NCI-H1436 treated with DMSO at 0.1 percent for 48 hours (cell line): ENCODE measurements at places on chromosomes 13 and 19.

DNA sequence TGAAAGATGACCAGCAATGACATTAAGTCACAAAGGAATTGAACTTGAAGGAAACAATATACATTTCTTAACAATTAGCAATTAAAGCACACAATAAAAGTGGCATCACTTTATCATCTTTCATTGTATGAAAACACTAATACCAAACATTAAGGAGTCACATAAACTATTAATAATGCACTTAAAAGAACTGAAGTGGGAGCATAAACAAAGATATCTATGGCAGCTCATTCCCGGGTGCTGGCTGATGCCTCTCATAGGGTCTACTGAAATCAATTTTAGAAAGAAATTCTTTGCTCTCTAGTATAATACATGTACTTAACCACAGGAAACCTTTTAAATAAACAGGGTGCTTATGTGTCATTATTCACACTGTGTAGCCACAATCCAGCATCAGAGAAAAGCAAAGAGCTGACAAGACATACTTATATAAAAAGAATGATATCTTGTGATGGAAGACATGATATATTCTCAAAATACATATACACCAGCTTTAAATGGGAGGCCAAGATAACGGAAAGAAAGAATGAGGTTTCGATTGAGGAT is 1207.8 kb downstream of the EFNB2 start:
- peak; percentile 4 for DNase-seq

- no peak for DNase-seq
These were observed 94.7 kb downstream of the CDADC1 start for GRCh38 chr13:49342454-49342853.

DNA sequence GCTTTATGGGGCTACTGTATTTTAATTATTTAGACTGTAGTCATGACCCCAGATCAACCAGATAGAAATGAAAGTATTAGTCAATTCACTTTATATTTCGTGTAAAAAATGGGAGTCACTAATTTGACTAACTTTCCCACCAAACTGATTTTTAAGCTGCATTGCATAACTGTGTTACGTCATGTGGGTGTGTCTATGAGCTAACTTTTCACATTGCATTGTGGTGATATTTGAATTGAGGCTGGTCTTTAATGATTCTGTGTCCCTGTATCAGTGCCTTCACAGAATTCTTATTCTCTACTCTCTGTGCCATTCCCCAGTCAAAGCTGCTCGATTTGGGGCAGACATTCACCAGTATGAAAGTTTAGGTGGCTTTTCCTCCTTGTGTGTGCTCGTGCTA is 172.7 kb upstream of the MAB21L1 start:
- no peak for DNase-seq

- DNase-seq = no peak
These were observed 20.9 kb downstream of the C19orf44 start for GRCh38 chr19:16516923-16517610.

DNA sequence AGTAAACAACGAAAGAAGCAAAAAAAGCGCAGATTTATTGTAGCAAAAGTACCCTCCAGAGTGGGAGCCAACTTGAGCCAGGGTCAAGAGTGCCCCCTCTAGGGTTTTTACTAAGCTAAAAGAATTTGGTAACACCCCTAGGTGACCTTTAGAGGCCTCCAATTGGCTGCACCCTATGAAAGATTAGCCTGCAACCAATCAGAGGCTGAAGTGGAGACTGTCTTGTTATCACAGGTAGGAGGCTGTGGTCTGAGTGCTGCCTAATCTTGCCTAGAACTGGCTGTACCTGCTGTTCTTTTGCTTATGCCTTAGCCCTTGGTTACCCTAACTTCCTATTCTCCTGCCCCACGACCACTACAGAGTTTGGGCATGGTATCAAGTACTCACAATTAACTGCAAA is 38.3 kb downstream of the ANKRD10 start:
- no peak for DNase-seq

- DNase-seq = no peak
These were observed 420 bp downstream of the ECH1 start for GRCh38 chr19:38831142-38831605.

- no peak for DNase-seq
These were observed 11.3 kb downstream of the SPPL2B start for GRCh38 chr19:2339644-2340310.

DNA sequence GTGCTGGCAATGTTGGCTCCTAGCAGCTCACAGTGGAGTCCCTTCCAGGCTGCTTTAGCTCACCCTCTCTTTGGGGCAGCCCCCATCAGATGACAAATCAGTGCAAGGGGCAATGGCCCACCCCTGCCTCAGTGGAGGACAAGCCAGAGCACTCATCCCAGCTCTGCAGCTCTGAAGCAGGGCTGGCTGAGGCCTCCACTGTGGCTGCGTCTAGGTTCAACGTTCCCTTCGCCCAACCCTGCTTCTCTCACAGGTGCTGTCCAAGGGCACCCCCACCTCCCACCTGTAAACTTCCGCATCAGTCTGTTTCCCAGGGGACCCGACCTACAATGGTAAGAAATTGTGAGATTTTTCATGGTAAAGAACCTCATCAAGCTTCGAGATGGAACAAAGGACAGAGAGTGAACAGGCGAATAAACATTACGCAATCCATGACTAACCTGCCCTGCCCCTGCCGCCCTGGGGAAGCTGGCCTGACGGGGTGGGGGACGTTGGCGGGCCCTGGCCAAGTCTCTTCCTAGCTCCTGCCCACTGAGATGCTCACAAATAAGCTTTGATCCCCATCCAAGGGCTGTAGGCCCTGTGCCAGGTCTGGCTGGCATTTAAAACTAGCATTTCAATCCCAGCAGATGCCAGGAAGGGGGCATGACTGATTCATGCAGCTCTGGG is 40.5 kb downstream of the DZIP1 start:
- DNase-seq = no peak

GRCh38 chr13:46176756-46177155 is 5.2 kb downstream of the LCP1 start:
- DNase-seq = no peak

DNA sequence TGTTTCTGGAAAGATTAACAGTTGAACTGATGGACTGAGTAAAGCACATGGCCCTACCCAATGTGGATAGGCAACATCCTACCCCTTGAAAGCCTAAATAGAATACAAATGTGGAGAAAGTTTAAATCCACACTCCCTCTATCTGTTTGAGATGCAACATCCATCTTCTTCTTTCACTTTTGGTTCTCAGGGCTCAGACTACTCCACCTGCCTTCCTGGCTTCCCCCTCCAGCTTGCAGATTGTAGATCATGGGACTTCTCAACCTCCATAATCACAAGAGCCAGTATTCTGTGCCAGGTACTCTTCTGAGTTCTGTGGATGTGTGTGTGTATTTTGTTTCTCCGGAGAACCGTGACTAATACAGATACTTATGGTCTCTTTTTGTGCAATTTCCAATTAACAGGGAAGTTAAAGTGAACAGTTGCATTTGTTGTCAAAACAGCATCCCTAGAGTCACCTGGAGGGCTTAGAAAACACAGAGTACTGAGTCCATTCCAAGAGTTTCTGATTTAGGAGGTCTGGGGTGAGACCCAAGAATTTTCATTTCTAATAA is 590.3 kb upstream of the MIR17HG start:
- DNase-seq = no peak
